ENCODE measurements at places on chromosomes 5 and 9.

- peak; percentile 49 for DNase-seq
These were observed 211.6 kb upstream of the TMEM161B start for GRCh38 chr5:88480245-88480644.

- DNase-seq = no peak
These were observed 9.6 kb downstream of the NSUN2 start for GRCh38 chr5:6623228-6623627.

DNA sequence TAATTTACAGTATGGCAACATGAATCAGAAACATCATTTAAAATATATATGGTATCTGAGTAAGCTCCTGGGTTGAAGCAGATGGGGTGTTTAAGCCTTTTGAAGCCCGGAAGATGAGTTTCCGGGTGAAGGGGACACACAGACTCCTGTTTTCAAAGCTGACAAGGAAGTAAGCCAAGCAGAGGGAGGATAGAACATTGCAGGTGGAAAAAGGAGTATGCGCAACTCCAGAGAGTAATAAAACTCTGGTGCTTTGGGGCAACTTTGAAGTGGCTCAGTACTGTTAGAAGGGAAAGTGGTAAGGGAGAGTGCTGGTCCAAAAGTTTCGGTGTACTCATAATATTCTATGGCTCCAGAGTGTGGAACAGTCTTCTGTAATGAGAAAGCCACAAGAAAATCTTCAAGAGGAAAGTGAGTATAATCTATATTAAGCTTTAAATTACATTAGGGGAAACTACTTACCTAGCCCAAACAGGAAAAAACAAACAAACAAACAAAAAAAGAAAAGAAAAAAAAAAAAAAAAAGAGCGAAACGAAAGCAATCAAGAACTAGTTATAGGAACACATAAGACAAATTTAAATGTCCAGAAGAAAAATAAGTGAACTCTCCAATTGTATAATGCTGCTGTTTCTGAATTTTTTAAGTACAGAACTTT, 2.3 kb upstream of the ST8SIA4 start:
- no peak for DNase-seq

GRCh38 chr5:154478224-154478565, at the start of gene HAND1:
HAND1 (minus strand) TSS chr5:154478227; CDS start chr5:154478008, 219 bp downstream.
- DNase-seq = no peak

DNA sequence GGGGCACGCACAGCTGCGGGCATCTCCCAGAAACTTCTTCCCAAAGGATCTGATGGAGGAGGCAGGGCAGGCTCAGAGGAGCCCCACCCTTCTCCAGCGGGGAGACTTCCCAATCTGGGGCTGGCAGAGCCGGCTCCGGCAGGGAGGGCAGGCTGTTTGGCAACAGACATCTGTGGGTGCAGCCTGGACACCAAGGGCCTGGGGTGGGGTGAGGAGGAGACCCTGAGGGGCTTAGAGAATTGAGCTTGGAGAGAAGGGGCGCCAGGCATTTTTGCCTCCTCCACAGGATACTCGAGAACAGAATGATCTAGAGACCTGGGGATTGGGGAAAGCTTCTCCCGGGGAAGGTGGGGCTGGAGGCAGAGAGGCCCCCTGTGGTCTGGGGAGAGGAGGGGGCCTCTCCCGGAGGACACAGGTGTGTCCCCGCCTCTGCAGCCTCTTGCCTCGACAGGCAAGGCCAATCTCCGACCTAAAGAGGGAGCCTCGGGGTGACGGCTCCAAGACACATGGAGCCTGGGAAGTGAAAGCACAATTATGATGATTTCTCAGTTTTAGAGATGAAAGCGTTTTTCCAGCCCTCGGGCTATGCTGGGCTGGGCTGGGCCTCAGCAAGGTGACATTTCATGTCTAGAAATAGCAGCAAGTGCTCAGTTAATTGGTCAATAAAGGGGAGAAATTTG, 8.4 kb downstream of the LHX3 start:
- DNase-seq = no peak

GRCh38 chr5:29853711-29854220, 1339.7 kb upstream of the CDH6 start:
- DNase-seq = no peak

- DNase-seq = no peak
These were observed 40.5 kb upstream of the HMCN2 start for GRCh38 chr9:130225071-130225470.

DNA sequence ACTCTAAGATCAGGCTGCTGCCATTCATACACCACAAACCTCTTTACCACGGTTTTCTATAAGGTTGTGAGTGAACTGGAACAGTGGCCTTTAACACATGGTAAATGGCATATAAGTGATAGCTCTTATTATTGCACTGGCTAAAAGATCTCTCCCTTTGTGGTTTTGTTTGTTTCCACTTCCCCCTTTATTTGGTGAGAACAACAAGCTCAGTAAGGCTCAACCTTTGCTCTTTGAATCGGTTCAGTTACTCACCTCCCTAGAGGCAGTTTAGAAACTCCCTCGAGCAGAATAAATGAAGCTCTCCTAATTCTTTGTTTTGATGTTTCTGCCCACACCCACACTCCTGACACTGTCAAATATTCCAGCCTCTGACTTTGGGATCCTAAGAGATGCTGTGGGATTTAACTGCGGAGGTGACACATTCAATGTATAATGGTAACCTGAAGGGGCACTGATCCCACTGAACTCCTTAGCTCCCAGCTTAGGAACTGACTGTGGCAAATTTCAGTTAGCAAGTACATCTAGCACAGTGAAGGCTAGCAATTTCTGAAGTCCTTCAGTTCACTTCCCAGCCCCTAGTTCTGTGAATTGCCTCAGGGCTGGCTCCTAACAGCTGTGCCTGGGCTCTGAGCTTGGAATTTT, 22.5 kb upstream of the RAD23B start:
- DNase-seq = no peak

- DNase-seq = peak; percentile 34
These were observed 1.9 kb downstream of the ANKH start for GRCh38 chr5:14869668-14870164.

Measured in globus pallidus (tissue), 1 donor.